Cortex of kidney (tissue), 1 donor: ENCODE measurements at places on chromosomes 16 and 17.

DNA sequence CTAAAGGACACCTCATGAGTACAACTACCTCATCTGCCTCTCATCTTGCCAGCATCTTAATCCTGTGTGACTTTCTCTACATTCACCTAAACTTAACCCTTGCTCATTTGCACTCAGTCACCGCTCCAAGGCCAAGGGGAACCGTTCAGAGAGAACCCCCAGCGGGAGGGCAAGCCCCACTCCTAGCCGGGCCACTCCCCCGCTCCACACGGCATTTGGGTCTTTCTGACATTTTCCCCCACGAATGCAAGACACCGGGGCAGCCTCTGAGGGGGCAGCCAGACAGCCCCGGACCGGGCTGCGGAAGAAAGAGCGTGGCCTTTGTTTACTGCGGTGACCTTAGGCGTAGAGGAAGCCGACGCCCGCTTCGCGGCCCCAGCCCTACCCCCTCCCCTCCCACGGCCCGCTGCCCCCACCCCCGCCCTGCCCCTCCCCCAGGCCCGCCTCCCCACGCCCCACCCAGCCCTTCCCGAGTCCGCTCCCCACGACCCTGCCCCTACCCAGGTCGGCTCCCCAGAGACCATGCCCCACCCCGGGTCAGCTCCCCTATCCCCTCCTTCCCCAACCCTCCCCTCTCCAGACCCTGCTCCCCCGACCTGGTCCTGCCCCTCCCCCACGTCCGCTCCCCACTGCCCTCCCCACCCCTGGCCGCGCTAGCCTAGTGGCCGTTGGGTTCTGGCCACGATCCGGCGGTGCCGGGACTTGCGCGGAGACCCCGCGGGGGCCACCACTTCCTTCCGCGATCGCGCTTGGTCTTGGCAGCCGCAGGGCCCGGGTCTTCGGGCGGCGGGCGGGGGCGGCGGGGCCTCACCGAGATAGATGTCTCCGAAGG is 789 bp downstream of the CSNK1D start:
- DNase-seq, result no peak

DNA sequence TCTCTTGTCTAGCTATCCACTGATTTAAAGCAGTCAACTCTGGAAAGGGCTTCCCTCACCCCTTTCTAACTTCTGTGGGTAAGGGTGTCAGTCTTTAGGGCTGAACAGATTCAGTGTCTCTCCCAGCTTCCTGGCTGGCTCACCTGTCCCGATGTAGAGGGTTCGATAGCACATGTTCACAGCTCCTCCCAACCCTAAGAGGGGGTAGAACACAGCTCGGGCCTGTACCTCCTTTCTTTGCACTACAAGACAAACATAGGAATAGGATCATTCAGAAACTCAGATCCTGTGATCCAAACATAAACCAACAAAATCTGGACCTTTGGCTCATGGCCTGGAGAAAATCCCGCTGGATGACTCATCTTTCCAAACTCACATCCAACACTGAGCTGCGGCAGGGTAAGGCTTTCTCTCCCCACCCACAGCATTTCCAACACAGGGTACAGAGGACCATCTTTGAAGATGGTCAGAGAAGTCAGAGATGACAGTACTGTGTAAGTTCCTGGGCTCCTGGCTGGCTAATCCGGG is 5.8 kb upstream of the DHRS13 start:
- no peak for DNase-seq

DNA sequence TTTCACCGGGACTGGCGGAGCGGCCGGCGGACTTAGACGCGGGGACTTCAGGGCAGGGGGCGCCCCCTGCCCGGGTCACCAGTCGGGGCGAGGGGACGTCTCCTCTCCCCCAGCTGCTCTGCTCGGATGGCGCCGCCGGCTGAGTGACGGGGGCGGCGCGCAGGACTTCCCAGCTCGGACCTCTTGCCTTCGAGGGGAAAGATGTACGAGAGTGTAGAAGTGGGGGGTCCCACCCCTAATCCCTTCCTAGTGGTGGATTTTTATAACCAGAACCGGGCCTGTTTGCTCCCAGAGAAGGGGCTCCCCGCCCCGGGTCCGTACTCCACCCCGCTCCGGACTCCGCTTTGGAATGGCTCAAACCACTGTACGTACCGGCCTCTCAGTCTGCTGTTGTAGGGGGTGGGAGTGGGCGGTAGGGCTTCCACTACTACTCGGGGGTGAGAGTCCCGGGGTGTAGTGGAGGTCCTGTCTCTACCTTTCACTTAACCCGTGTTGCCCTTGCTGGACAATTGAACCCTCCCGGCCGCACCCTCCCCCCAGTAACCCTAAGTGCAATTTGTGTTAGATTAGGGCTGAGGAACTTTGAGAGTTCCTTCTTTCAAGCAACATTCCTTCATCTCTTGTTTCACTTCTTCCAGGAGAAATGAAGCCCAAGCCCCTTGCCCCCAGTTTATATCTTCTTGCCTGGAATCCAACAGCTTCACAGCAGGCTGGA is 21.9 kb downstream of the GJD3 start:
- DNase-seq, result no peak

DNA sequence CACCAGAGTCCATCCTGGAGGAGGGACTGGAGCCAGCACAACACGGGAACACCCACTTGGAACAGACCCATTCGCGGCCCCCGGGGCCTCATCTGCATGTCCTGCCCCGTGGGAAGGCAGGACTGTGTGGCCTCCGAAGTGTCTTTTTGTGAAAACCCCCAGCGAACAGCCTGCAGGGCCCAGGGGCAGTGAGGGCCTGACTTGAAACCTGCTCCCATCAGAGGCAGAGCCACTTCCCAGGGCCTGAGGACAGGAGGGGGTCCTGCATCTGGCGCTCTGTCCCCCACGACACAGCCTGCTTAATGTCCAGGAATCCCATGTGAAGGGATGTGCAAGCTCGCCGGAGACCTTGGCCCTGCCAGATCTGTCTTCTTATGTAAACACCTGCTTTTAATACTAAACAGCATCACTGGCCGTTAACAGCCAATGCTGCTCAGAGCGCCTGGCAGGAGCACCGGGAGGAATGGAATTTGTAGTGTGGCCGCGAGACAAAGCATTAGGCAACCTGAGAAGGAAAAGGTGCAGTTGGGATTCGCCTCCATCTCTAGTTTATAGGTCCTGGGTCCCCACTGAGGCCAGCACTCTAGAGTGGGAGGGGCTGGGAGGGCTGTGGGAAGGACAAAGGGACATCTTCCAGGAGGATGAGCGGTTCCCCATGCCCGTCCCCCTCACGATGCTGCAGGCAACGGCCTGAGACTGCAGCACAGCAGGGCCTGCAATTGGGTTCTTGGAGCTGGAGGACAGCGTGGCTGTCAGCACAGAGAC is 9.6 kb upstream of the EVPL start:
- DNase-seq, result no peak

DNA sequence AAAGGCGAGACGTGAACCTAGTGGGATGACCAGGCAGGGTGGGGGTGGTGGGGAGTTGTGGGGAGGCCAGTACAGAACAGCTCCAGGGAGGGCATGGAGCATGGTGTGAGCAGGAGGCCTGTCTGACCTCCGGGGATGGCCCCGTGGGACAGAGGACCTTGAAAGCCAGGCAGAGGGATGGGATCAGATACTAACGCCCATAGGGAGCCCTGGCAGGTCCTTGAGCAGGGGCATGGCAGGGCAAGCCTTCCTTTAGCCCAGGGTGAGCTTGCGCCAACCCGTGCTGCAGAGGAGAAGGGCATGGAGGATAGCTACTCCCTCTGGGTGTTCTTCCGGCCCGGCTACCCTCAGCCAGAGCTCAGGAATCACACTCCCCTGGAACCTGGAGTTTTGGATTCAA is 35.3 kb downstream of the TMEM235 start:
- DNase-seq, result no peak

GRCh38 chr16:15450624-15451023 is 16.2 kb downstream of the BMERB1 start:
- no peak for DNase-seq

GRCh38 chr16:978403-978802 is 3.2 kb upstream of the SOX8 start:
- DNase-seq, result no peak

GRCh38 chr16:88440111-88440510 is 13.0 kb upstream of the ZFPM1 start:
- no peak for DNase-seq

- no peak for DNase-seq
Measured at GRCh38 chr17:40533896-40534295, 31.4 kb downstream of the CCR7 start.

DNA sequence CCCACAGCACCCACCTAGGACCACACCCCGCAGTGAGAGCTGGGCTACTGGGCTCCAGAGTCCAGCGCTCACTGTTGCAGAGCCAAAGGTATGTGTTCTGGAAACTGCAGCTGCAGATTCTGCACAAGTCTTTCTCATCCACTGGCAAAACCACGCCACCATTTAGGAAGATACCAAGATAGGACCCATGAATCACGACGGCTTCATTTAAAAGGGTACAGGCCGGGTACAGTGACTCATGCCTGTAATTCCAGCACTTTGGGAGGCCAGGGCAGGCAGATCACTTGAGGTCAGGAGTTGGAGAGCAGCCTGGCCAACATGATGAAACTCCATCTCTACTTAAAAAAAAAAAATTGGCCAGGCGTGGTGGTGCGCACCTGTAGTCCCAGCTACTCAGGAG is 18.8 kb downstream of the FOXF1 start:
- no peak for DNase-seq

- no peak for DNase-seq
Measured at GRCh38 chr16:7888411-7888810, 555.8 kb downstream of the RBFOX1 start.

DNA sequence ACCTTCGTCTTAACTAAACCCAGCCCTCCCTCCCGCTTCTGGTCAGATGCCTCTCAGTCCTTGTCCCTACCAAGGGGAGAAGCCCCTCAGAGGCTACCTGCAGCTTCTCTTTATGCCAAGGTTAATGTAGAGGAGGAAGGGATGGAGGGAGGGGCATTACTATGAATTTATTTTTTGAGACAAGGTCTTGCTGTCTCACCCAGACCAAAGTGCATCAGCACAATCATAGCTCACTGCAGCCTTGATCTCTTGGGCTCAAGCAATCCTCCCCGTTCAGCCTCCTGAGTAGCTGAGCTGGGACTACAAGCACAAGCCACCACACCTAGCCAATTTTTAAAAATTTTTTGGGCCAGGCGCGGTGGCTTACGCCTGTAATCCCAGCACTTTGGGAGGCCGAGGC is 15.3 kb downstream of the EPOP start:
- DNase-seq, result no peak

DNA sequence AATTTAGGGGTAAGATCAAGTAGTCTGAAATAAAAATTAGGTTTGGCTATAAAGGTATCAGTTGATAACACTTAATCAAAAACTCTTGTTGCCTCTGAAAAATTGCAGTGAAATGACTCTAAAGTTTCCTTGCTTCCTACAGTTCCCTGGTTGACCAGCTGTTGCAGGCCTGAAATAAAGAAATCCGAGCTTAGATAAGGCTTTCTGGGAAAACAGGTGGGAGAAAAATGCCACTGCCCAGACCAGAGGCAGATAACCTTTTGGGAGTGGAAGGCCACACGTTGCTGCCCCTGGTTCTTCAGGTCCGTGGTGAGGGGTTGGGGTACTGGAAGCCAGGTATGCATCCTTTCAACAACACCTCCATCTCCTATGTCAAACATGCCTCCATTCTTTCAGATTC is 111.3 kb downstream of the HS3ST3A1 start:
- DNase-seq, result no peak

DNA sequence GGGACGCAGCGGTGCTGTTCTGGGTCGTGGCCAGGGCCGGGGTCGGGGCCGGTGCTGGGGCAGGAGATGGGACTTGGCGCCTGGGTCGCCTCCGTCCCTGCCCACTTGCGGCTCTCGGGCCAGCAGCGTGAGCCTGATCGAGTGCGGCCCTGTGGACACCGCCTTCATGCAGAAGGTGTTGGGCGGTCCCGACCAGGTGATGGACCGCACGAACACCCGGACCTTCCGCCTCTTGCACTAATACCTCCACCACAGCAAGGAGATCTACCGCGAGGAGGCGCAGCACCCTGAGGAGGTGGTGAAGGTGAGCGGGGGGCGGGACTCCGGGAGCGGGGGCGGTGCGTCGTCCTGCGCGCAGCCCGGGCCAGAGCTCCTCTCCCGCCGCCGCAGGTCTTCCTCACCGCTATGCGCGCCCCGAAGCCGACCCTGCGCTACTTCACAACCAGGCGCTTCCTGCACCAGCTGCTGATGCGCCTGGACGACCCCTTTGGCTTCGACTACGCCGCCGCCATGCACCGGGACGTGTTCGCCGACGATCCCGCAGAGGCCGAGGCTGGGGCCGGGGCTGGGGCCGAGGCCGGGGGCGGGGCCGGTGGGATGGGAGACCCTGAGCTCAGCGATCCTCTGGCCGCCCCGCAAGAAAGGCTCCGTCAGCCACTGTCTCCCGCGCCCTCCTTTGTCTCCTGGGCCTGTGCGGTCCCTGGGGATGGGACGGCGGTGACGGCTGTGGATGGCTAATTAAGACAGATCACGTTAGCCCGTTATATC is 4.5 kb upstream of the HSD17B1 start:
- DNase-seq, result no peak

- DNase-seq, result no peak
Measured at GRCh38 chr17:67051837-67052236, 7.5 kb downstream of the CACNG1 start.

DNA sequence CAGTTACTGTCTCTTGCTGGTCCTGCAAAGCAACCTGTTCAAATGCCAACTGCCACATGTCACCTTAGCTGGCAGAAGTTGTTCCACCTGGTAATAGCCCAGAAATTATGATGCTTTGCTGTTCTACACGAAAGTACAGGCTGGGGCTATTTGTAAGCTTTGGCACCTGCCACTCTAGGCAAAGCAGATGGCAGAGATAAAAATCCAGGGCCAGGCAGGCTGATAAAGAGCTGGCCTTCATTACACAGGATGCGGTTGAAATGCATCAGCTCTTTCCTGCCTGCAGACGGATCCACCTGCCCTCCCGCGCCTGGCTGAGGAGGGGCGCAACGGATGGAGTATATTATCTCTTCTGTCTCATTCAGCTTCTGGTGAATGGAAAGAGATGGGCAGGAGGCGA is 29.3 kb upstream of the KDM8 start:
- DNase-seq, result no peak

GRCh38 chr16:71460941-71461340 is 1.1 kb downstream of the ZNF23 start:
- no peak for DNase-seq

DNA sequence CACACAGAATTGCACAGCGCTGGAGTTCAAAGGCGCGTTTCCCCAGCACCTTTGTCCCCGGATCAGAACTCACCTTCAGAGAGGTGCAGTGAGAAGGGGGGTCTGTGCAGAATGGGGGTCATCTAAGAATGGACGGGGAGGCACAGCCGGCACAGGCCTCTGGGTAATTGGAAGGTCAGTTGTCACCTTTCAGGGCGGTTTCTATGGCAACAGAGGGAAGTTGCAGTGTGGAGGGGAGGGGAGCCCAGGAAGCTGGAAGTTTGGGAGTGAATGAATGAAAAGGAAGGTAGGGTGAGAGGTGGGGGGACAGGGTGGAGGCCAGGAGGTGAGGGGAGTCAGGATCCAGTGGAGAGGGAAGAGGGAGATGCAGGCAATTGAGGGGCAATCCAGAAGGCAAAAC is 12.4 kb upstream of the KCNG4 start:
- DNase-seq, result no peak

GRCh38 chr17:72502371-72503341 is 381.8 kb downstream of the SOX9 start:
- DNase-seq, result no peak
